A549 treated with Hydrocortisone at 1 μM for 4 hours (cell line): ENCODE measurements at places on chromosomes 16 and 17. TPM values are rescaled to one million over a fixed set of nuclear protein-coding genes. Genes with fewer than 3 reads are reported as not detected.

CCDC57 gene
- 19.5 to 28.4 TPM (median 27.6 TPM) in 5 replicates for total RNA-seq

SCGB1C2 gene
- not detected in 5 replicates for total RNA-seq

MYH8 gene
- total RNA-seq, result not detected in 5 replicates

ITGAX gene
- total RNA-seq, result 1.0 to 1.5 TPM (median 1.1 TPM) in 5 replicates

ATAD5 gene
- total RNA-seq, result 3.1 to 5.3 TPM (median 4.3 TPM) in 5 replicates
